ENCODE measurements at places on chromosomes 7 and 10.

DNA sequence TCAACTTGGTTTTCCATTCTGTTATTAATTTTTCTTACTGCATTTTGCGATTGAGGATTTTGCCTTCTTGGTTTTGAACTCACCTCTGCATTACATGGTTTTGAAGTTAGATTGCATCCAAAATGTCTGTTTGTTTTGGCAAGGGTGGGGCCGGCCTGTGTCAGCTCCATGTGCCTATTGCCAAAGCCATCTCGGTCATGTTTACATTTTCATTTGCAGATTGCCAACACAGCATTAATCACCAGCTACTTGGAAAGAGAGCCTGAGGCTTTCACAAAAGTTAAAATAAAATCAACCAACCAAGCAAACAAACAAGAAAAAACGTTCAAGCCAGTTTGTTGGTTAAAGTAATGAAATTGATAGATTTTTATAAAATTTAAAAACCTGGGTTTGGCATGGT, 695.8 kb downstream of the TYW1 start:
- no peak for DNase-seq

DNA sequence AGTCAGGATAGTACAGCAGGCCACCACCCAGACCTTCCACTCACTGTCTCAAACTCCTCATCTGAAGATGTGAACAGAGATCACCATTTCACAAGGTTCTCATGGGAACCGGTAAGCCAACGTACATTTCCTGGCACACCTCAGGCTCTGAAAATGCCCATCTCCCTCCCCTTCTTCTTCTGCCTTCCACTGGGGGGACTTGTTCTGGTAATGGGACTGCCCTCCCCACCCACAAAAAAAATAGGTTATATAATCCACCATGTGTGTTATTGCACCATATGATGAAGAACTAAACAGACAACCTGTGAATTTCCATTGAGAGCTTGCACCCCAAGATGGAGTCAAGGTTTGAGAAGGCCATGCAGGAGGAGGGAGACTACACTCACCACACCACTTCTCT, 42.1 kb upstream of the IKZF1 start:
- DNase-seq, result no peak

GRCh38 chr7:75950111-75950681, 35.2 kb downstream of the POR start:
- DNase-seq, result no peak

DNA sequence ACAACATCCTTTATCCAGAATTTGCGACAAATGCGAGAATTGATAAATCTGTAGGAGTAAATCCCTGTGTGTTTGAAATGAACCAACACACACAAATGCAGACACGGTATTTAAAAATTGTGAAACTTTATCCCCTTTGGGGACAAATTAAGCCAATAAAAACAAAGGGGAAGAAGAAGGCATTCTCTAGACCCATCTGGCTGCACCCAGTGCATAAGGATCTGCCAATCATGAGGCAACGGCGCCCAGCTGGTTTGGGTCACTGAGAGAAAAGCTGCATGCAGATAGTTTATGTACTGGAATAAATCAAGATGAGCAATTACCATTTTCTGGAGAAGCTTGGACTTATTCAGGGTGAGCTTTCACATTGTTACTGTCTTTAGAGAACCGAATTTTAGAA, 45.7 kb downstream of the VAX1 start:
- DNase-seq, result no peak

- DNase-seq, result no peak
Observed at GRCh38 chr10:120833222-120833928, 17.8 kb upstream of the WDR11 start.

DNA sequence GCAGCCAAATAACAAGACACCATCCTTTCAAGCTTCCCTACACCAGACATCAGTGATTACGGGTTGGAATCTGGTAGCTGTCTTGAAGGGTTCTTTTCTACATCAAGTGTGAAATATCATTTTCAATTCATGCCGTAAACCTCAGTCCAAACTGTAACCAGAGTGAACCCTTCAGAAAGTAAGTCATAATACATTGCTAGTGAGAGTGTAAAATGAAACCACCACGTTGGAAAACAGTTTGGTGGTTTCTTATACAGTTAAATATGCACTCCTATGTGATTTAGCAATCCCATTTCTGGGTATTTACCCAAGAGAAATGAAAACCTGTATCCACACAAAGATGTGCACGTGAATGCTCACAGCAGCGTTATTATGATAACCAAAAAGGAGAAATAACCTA, 25.6 kb upstream of the ZC3HAV1L start:
- no peak for DNase-seq

GRCh38 chr7:1041551-1042491, 2.5 kb upstream of the GPR146 start:
- no peak for DNase-seq

GRCh38 chr7:107816011-107816566, 13.1 kb upstream of the SLC26A3 start:
- no peak for DNase-seq

GRCh38 chr7:158111906-158112570, 475.6 kb downstream of the PTPRN2 start:
- DNase-seq, result no peak

DNA sequence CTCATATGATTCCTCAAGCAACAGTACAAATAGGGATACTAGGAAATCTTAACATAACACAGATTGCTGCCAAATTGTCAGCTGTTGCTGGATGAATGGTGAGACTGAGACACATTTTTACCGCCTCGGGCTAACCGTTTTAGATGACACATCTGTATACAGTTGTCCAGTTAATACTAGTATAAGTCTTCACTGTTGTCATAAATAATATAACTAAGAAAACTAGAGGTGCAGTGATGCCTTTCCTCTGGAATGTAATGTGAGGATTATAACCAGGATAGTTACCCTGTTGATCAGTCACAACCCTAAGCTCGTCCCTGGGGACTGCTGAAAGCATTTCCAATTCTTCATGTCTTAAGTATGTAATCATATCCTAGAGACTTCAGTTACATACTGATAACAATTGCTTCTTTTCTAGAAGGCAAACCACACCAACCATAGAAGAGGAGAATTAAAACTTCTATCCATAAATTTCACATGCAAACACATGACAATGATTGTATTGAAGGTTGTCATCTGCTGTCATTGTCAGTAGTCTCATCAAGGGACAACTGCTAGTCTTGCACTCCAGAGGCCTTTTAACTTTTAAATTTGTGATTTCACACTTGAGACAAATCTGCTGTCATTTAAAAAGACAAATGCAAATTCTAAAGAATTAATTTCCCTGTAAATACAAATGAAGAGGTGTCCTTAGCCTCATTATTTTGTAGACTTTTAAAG, 100.4 kb upstream of the SEMA3D start:
- DNase-seq, result no peak

- DNase-seq, result no peak
Observed at GRCh38 chr7:92872701-92873100, 36.3 kb upstream of the CDK6 start.

DNA sequence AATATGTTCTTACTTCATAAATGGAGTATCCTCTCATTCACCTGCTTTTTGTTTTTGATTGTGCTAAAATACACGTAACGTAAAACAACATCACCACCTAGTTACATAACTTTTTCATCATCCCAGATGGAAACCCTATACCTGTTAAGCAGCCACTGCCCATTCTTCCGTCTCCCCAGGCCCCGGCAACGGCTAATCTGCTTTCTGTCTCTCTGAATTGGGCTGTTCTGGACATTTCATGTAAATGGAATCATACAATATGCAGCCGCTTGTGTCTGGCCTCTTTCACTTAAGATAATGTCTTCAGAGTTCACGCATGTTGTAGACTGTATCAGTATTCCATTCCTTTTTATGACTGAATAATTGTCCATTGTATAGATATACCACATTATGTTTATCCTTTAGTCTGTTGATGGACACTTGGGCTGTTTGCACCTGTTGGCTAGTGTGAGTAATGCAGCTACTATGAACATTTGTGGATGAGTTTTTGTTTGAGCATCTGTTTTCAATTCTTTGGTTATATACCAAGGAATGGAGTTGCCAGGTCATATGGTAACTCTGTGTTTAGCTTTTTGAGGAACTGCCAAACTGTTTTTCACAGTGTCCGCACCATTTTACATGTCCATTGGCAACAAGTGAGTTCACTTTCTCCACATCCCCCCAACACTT, 14.1 kb upstream of the SUN1 start:
- no peak for DNase-seq

DNA sequence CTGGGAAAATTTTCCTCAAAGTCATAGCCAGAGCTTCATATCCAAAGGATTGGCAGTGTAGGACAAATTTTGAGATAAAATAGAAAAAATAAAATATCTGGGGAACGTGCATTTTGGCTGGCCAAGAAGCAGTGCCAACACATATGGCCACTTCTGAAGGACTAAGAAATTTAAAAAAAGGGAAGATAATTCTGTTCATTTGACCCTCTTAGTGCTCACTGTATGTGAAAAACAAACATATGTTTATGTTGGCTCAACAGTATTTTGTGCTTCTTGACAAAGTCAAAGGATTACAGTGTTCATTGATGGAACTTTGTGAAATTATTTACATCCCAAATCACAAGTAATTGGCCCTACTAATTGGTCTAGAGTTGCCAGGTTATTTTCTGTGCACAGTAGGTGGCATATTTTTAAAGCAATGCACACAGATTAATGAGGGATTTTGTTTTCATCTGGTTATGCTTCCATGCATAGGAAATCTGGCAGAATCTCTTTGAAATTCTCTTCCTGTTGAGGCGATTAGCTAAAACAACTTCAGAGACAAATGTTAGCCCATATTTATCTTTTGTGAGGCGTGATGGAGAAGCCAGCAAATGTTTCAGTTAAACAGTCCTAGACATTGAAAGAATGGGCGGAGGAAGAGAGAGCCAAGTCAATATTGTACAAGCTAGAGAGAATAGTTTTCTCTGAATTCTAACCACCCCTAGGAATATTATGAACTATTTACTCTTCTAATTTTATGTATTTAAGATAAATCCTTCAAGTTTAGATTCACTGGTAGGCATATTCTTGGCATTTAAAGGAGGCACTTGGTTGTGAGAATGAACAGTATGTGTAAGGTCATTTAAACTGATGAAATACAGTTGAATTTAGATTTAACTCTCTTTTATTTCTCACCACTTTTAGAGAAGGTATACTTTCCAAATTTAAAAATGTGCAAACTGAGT, 237.7 kb upstream of the MBL2 start:
- no peak for DNase-seq

GRCh38 chr10:100828738-100829096, 83.3 kb downstream of the PAX2 start:
- peak; percentile 65 for DNase-seq

DNA sequence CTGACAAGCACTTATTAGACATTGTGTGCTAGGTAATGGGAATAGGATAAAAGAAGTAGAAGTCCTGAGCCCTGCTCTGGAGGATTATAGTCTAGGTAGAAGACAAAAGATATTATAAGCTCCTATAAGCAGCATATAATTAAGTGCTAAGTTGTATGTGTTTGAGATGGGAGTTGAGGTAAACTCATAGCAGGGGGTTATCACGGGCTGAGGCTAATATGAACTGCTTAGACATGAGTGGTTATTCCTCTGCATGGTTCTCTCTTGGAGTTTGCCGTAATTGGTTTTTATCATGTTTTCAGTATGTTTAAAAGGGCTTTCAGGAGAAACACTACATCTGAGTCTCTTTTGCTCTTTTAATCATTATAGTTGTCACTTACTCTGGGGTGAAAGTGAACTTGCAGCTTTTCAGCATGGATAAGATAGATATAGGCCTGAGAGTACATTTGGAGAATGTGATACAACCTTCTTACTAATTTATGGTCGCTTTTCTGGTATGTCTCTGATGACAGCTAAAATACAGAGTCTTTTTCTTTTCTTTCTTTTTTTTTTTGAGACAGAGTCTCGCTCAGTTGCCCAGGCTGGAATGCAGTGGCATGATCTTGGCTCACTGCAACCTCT, 39.0 kb downstream of the SMNDC1 start:
- DNase-seq, result no peak

GRCh38 chr10:3808689-3809199, 23.7 kb upstream of the KLF6 start:
- DNase-seq, result no peak

- DNase-seq, result peak; percentile 53
Observed at GRCh38 chr7:75776295-75776971, 4.4 kb upstream of the CCL26 start.

DNA sequence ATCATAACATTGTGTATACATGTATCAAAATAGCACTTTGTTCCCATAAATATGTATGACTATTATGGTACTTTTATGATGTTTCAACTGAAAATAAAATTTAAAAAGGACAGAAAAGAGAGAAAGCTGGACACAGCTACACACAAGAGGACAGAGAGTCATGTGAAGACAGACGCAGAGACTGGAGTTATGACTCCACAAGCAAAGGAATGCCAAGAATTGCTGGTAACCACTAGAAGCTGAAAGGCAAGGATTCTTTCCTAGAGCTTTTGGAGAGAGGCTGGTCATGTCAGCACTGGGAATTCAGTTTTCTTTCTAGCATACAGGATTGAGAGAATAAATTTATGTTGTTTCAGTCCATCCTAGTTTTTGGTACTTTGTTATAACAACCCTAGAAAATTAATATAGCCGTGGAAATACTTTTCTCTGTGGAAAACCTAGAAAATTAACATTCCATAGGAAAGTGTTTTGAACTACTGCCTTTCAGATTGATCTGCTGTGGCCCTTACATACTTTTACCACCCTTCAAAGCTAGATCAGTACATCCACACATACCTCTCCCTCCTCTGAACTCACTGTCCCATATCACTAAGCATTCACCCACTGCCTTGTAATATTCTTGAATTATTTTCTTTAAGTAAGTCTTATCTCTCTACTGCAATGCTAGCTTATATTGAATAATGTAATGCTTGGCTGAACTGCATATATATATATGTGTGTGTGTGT, 575.3 kb downstream of the IPMK start:
- DNase-seq, result no peak

DNA sequence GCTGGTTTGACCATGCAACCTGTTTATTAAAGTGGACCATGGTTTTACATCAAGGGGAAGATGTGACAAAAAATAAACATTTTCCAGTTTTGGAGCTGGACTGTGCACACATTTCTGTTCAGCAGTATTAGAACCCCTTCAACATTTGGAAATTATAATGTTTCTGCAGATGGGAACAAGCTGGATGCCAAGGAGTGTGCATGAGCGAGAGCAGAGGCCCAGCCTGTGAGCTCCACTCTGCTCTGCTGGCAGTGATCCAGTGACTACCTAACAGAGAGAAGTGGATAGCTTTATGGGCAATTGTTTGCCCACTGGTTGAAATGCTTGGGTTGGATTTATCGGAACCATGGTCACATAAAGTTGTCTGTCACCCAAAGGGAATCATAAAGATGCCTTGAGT, 456.7 kb downstream of the NRG3 start:
- no peak for DNase-seq

DNA sequence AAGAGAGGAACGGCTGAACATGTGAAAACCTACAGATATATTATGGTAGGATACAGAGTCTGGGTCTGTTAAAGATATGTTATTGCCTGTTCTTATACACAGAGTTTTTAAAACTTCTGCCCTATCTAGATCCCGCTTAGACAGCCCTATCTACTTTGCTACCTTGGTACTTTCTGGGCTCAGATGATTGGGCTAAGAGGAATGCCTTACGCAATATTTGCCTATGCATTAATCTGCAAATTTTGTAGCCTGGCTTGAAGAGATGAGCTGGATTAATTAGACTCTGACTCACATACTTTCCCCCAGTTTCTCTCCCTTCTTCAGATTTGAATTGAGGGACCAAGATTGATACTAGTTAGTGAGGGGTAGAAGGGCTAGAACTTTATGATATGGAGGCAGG, 33.6 kb upstream of the A1CF start:
- DNase-seq, result no peak

- DNase-seq, result no peak
Observed at GRCh38 chr10:124802313-124802675, 675 bp downstream of the ABRAXAS2 start.

- no peak for DNase-seq
Observed at GRCh38 chr7:32177232-32177631, 107.0 kb upstream of the PDE1C start.

All from CD4-positive, alpha-beta T cell treated with Interleukin-17A for 4 hours (primary cell).